ENCODE measurements at places on chromosomes 12 and 14.

DNA sequence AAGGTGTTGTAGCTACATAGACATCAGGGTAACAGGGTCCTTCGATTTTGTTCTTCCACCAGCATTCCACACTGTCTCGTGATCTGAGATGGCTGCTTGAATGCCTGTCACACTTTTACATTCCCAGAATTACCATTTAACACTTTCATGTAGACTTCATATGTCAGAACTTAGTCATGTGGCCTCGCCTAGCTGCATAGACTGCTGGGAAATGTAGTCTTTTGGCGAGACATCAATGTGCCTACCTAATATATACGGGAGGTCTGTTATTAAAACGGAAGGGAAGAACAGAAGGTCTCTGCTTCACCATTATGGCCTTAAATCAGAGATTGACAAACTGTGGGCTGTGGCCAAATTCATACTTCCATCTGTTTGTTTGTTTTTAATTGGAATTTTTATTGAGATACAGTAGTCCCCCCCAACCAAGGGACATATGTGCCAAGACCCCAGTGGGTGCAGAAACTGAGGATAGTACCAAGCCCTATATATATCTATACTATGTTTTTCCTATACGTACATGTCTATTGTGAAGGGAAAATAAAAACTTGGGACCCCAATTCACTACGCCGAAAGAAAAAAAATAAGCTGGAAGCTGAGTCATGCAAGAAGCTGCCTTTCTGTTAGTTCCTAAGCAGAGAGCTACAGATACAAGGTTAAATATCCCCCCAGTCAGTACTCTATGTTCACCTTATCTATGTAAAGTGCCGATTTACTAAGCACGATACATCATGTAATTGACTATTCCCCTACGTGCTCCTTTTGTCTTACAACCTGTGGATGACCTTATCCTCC lies 11.3 kb upstream of the HRK start:
- no peak for DNase-seq

GRCh38 chr12:122014781-122015180 lies 6.9 kb upstream of the BCL7A start:
- no peak for DNase-seq

DNA sequence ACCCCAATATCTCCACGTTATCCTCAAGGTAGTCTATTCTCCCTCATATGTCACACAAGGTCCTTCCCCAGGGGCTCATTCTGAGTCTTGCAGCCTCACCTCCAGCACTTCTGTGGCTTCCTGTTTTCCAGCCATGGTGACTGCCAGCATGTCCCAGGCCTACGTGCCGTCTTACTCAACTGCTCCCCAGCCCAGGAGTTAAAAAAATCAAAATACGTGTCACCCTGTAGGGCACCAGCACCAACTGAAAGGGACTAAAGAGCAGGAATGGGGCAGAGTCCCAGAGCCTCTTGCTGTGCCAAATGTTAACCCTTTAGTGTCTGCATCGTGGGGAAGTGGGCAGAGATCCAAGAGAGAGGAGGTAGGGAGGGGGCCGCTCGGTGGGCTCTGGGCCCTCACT lies 37.0 kb upstream of the MED13L start:
- DNase-seq = no peak

GRCh38 chr12:111881716-111882115 lies 39.7 kb downstream of the MAPKAPK5 start:
- DNase-seq = no peak

GRCh38 chr14:24145690-24146452 lies 539 bp downstream of the PSME2 start:
- no peak for DNase-seq

GRCh38 chr12:128724468-128725046 lies 99.2 kb downstream of the SLC15A4 start:
- DNase-seq = no peak

DNA sequence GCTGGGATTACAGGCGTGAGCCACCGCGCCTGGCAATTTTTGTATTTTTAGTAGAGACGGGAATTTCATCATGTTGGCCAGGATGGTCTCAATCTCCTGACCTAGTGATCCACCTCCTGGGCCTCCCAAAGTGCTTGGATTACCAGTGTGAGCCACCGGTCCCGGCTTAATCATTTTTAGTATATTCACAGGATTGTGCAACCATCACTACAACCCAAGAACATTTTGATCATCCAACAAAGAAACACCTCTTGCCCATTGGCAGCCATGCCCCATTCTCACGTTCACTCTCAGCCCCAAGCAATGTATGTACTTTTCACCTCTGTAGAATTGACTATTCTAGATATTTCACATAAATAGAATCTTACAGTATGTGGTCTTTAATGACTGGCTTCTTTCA lies 19.9 kb downstream of the SP1 start:
- no peak for DNase-seq

DNA sequence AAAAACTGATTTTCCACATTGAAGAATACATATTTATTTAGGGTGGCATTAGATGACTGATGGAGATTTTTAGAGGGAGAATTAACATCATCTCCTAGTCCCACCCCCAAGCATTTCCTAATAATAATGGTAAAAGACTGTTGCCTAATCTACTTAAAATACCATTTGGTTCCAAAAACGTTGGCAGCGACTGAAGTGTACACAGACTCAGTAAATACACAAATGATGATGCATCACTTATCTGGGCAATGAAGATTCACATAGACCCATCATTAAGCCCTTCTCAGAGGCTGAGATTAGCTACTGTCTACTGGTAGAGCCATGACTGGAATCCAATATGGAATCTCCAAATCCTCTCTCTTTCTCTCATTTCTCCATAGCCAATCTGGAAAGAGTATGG lies 18.2 kb downstream of the RTN1 start:
- no peak for DNase-seq

GRCh38 chr12:54303640-54304039 lies 2.8 kb upstream of the NFE2 start:
- no peak for DNase-seq

- DNase-seq = no peak
Measured at GRCh38 chr12:3728686-3729085, 24.2 kb downstream of the CRACR2A start.

GRCh38 chr12:100058482-100059029 lies 73.8 kb upstream of the ANKS1B start:
- no peak for DNase-seq

DNA sequence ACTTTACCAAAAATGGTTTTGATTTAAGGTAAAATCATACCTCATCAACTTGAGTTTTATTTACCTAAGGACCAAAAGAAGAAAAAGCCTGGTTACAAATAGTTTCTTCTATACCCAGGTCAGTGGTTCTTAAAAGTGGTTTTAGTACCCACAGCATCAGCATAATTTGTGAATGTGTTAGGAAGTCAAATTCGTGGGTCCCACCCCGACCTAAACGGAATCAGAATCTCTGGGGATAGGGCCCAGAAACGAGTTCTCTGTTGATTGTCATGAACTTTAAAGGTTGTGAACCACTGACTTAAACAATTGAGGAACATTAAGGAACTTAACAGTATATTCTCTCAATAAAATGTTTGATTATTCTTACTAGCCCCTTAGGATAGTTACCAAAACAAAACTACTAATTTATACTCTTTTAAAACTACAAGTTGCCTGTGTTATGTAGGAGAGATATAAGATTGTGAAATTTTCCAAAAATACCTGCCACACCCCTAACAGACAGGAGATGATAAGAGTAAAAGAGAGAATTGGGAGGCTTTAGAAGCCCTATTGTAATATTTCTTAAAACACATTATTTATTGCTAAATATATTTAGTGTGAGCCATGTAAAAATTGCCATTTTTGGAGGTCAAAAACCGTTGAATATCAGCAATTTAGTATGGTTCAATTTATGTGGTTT lies 669 bp upstream of the SLC25A21 start:
- DNase-seq = no peak

GRCh38 chr12:118611770-118612169 lies 235.4 kb downstream of the SUDS3 start:
- DNase-seq = no peak

DNA sequence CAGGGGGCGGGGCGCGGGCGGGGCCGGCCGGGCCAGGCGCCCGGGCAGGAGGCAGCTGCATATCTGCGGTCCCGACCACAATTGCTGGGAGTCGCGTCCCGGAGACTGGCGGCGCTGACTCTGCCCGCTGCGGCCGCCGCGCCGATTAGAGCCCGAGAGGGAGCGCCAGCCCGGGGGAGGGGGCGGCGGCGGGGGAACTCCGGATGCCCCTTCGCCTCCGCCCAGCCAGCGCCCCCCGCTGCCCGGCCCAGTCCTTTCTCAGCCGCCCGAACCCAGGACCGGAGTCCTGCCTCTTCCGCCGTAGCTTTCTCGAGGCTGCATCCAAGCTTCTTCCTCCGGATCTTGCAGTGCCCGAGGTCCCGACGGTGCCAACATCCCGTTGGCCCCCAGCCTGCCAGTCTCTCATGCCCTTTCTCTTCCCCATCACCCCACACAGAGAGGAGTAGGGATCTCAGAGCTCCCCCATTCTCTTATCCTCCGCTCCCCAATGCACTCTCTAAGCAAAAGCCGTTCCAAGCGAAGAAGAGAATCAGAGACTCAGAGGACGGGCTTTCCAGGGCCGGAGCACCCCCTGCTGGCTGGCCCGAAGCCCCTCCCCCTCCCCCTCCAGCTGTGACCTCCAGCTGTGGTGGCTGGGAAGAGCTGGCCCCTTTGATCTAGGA lies 8.8 kb upstream of the SP7 start:
- DNase-seq = peak; percentile 73

DNA sequence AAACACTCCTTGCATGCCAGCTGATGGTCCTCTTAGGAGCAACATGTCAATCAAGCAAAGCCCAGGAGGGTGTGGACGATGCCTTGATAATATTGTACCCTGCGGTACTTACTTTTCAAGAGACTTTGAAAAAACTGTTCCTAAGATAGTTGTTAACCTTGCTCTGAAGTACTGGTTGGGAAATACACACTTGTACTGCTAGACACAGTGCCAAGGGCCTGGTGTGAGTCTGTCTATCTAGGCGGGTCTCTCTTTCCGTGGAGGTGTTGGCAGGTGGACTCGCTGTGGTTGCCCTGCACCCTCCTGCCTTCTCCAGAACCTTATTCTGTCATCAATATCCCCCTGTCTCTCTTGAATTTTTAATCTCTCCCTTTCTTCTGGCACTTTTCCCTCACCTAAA lies 189.4 kb downstream of the NRXN3 start:
- no peak for DNase-seq

DNA sequence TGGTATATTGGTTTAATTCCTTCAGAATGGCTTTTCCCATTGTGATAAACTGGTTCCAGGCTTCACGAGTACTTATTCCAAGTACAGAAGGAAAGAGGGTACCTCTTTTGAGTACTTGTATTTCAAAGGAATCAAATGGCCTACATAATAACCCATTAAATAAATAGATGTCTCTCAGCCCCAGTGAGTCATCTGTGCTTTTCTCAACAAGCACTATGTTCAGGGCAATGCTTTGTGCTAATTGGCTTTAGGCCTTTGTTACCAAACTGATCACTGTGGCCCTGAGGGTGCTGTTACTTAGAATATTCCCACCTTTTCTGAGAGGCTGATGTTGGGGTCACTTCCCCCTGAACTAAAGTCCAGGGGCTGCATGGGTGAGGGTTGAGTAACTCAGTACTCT lies 107.1 kb downstream of the LRRK2 start:
- no peak for DNase-seq

DNA sequence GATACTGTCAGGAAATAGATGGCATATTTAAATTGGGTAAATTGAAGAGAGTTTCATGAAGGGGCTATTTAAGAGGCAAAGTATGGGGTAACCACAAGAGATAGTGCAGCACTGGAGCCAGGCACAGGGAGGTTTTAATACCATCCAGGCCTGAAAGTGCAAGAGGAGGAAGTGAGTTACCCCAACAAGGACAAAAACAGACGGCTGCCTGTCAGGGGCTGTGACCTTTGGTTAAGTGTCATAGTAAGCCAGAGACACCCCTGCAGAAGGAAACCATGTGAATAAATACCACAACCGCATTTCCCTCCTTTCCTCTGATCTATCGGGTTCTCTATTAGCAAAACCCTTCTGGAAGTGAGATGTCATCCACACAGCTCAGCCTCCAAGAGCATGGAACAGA lies 122.0 kb upstream of the DHRS4 start:
- DNase-seq = no peak

DNA sequence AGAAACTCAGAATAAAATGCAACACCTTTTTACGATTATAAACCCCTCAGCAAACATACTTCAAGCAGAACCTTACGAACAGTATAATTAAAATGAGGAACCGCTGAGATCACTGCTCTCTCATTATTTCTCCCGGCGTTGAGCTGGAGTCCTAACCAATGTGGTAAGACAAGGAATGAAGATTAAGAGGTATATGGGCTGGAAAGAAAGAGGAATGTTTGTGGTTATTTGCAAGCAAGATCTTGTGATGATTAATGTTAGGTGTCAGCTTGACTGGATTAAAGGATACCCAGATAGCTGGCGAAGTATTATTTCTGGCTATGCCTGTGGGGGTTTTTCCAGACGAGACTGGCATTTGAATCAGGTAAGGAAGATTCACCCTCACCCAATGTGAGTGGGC lies 10.3 kb upstream of the ZNF84 start:
- no peak for DNase-seq

GRCh38 chr12:38689704-38690103 lies 215.7 kb downstream of the CPNE8 start:
- no peak for DNase-seq

GRCh38 chr12:129186952-129187351 lies 333.7 kb downstream of the GLT1D1 start:
- no peak for DNase-seq

GRCh38 chr12:71935594-71935993 lies 3.1 kb upstream of the TPH2 start:
- no peak for DNase-seq

DNA sequence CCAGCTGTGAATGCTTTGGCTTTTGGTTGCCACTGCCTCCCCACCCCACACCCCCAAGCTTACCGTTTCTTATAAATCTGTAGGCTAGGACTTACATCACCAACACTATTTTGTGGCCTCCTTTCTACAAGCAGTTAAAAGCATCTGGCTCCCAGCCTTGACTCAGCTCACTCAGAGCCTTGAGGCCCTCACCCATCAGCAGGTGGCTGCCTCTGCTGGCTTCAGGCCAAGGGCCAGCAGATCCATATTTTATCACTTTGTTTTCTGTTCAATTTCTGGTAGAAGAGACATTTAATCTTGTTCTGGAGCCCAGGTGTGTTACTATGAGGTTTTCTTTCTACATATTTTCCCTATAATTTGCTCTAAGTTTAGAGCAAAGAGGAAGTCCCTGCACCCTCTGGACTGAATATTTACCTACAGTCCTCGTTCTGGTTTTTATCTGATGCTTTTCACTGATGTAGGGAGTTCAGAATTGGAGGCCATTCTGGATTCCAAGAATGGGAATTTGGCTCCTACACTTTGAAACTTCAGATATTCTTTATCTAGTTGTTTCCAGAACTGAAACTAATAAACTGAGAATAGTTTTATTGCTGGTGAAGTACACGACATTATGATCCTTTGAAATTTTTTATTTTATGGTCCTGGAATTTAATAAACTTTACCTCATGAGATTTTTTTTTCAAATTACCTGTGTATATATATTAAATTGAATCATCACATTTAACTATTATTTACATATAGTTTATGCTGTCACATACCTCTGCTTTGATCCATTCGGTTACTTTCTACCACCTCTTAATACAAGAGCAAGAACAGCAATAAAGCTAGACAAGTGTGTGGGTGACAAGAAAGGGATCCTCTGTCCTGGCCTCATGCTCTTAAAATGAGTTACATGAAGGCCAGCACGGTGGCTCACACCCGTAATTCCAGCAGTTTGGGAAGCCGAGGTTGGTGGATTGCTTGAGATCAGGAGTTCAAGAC lies 22.2 kb downstream of the PLBD1 start:
- no peak for DNase-seq
